ENCODE measurements at places on chromosomes 16 and 17. TPM values are rescaled to one million over a fixed set of nuclear protein-coding genes. Genes with fewer than 3 reads are reported as not detected.

The SLC6A2 gene
- not detected for total RNA-seq

The KRTAP4-5 gene
- total RNA-seq = not detected

The TBC1D3K gene
- total RNA-seq = not detected

The CLEC3A gene
- not detected for total RNA-seq

The MYH3 gene
- total RNA-seq = 0.12 TPM

The MYO15B gene
- total RNA-seq = 4.2 TPM

The SMIM22 gene
- total RNA-seq = not detected

The DPEP3 gene
- total RNA-seq = not detected

The PTGES3L gene
- total RNA-seq = not detected

The CNTROB gene
- 22.2 TPM for total RNA-seq

The PLEKHH3 gene
- 24.5 TPM for total RNA-seq
